ENCODE measurements at places on chromosomes 7 and 10.

DNA sequence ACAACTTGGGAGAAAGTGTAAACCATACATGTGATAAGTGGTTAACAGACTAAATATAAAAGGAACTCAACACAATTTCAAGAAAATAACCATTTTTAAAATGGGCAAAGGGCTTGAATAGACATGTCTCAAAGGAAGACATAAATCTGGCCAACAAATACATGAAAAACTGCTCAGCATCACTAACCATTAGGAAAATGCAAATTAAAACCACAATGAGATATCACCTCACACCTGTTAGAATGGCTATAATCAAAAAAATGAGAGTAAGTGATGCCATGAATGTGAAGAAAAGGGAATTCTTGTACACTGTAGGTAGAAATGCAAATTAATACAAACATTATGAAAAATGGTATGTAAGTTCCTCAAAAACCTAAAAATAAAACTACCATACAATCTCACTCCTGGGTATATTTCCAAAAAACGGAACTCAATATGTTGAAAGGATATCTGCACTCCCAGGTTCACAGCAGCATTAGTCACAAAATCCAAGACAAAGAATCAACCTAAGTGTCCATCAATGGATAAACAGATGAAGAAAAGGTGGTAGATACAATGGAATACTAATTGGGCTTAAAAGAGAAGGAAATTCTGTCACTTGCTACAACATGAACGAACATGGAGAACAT lies 5.6 kb downstream of the SNX13 start:
- no peak for DNase-seq

- DNase-seq: no peak
These were observed 150.2 kb upstream of the FERD3L start for GRCh38 chr7:19295376-19295775.

DNA sequence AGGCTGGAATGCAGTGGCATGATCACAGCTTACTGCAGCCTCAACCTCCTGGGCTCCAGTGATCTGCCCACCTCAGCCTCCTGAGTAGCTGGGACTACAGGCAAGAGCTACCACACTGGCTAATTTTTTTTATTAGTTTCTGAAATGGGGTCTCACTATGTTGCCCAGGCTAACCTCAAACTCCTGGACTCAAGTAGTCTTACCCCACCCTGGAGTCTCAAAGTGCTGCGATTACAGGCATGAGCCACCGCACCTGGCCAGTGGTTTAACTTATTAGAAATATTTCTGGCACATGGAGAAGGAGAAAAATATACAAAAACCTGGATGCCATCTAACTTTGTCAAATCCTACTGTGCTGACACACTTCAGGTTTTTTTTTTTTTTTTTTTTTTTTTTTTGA lies 15.2 kb downstream of the ZNF786 start:
- DNase-seq: no peak

GRCh38 chr7:103425177-103425576 lies 20.8 kb downstream of the SLC26A5 start:
- DNase-seq: no peak

- DNase-seq: no peak
These were observed 28.1 kb upstream of the SLC29A3 start for GRCh38 chr10:71290806-71291527.

All from GM23248 (cell line).